ENCODE measurements at places on chromosomes 3 and 15.

GRCh38 chr3:105610473-105610872 is 243.8 kb downstream of the ALCAM start:
- DNase-seq, result no peak

DNA sequence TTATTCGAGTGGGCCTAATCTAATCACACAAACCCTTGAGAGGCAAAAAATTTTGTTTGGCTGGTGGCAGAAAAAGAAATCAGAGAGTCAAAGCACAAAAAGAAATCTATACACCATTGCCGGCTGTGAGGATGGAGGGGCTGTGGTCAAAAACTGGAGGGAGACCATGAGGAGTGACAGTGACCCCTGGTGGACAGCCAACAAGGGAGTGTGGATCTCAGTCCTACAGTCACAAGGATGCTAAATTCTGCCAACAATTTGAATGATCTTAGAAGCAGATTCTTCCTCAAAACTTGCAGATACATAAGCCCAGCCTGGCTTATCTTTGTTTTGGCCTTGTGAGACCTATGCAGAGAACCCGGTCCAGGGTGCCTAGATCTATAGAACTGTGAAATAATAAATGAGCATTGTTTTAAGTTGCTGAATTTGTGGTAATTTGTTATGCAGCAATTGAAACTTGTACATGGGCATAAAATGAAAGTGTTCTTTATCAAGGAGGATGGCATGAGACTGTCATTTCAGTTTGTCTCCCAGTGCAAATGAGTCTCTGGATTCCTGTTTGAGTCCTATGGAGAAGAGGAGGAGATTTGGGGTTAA is 103.0 kb upstream of the ARHGEF26 start:
- DNase-seq, result no peak

DNA sequence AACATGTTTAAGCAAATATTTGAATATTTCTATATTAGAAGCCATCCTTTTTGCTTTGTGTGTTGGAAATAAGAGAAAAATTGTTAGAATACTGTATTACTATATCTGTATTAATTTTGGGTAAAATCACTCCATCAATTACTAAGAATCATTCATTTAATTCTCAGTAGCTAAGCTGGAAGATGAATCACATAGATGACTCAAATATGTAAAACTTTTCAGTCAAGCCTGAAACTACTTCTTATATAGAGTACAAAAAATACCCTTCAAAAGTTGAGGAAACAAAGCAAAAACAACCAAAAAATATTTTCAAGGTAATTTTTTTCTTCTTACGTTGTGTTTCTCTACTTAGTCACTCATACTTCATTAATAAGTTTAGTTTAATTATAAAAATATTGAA is 205.7 kb upstream of the ROBO1 start:
- no peak for DNase-seq

GRCh38 chr3:127083778-127084397 is 101.0 kb downstream of the PLXNA1 start:
- DNase-seq, result no peak

- no peak for DNase-seq
These were observed 385.4 kb upstream of the LRRC3B start for GRCh38 chr3:26237036-26237682.

DNA sequence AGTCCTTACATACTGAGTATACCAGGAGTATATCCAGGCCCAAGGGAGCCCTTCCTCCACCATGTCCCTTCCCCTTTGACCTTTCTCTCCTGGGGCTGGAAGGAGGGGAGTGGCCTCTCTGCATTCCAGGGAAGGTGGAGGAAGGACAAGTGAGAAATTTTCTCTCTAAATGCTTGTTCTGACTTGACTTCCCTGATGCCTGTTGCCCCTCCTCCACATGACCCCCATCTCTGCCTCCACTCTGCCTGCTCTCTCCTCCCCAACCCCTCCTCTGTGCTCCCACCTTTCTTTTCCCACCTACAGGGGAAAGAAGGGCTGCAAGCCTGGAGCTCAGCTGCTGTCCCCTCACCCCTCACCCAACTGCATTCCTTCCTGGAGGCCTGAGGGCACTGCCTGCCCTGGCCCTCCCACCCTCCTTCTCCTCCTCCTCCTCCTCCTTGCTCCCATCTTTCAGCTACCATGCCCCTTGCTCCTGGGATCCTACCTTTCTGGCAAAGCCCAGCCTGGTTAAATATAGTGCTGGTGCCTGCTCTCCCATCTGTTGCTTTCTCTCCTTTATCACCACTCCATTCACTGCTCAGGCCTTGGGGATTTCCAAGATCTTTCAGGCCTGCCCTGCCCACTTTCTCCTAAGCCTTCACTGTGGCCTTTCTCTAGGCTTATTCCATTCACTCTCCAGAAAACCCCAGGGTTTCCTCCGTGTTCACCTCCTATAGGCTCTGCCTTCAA is 8.5 kb upstream of the DAG1 start:
- DNase-seq, result no peak

DNA sequence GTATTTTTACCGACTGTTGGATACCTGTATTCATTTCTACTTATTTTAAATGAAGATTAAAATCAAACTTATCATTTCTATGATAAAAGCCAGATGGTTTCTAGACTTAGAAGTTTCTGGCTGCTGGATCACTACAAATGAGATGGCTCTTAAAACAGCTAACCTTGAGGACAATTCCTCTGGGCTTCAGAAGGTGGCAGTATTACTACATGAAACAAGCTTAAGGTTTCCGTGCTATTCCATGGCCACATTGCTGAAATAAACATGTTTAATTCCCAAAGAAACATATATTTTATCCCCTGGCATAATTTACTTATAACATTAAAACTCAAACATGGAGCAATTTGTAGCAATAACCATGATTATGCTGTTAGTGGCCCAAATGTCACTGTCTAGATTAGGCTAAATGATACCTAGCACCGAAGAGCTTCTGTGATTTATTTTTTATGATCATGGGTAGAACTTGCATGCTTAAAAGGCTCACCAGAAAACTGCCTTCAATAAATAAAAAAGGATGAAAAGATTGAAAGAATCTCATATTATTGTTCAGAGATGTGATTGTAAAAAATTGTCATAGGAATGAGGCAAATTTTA is 204.0 kb upstream of the NANOGP8 start:
- no peak for DNase-seq

DNA sequence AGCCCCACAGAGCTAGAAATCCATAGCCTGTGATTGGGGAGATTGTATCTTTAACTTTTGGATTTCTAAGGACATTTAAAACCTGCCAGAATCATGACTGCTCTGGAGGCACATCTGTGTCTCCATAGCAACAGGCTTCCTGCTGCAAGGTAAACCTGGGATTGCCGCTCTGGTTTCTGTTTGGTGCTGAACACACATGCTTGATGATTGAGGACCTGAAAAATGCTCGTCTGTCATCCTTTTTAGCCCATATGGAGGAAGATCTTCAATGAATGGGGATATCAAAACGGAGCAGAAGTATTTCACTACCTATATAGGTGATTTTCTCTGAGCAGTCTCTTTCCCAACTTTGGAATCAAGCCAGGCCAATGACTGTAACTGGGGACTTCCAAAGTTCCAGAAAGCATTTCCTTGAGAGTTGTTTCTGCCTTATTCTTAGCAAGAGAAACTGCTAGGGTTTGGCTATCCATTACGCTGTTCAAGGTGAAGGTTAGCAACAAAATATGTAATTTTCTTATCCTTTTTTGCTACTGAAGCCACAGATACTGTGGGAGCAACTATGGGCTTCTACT is 96.5 kb upstream of the TNIK start:
- DNase-seq, result no peak

- DNase-seq, result no peak
These were observed 288.7 kb downstream of the ZIC4 start for GRCh38 chr3:147117631-147118030.

DNA sequence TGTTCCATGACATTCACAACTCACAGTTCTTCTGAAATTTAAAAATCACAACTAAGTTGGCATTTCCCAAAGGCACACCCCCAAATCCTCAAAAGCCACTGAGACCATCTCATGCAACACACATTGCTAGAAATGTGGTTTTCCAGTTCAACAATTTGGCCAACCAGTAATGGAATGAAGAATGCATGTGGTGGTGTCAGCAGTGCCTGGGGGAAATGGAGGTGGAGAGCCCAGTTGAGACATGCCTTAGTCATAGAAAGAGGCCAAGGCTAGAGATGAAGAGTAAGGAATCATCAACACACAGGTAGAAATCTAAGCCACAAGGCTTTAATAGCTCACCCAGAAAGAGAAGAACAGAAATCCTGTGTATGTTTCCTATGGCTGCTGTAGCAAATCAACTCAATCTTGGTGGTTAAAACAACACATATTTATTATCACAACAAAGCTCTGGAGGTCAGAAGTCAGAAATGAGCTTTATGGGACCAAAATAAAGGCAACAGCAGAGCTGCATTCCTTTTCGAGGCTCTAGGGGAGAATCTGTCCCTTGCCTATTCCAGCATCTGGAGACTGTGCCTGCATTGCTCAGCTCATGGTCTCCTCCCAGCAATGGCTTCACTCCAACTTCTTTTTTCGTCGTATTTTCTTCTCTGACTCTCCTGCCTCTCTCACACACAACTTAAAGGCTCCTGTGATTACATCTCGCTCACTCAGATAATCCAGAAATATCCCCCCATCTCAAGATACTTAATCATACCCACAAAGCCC is 54.0 kb downstream of the SNTN start:
- DNase-seq, result no peak

DNA sequence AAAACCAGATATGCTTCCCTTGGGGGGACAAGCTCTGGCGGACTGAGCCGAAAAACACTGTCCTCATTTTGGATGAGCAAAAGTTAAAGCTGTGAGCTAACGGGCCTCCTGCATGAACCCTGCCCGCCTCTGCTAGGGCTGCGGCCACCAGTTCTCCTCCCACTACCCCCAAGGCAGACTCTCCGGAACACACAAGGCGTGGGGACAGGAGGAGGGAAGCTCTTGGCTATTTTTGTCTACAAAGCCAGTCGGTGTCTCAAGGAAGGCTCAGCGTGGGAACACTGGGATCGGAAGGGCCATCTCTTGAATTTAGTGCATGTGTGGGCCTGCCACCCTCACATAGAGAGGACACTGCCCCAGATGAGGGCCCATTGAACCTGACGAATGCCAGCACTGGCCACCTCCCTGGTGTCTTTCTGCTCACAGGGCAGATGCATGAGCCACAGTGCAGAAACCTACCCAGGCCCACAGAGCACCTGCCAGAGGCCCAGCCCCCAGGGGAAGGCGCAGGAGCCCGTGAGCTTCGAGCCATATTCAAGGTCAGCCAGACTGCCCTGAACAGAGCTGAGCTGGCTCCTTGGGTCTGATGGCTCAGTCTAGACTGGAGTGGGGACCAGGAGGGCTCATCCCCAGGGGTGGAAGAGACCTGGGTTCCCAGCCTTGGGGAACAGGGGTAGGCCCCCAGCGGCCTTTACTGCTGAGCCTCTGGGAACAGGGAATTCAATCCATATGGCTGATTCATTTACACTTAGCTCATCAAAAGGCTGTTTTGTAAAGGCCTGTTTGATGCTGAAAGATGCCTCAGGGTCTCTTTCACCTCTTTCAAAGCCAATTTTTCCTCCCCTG is 38.3 kb downstream of the HCN4 start:
- no peak for DNase-seq

- no peak for DNase-seq
These were observed 476.0 kb downstream of the OCA2 start for GRCh38 chr15:27623149-27623548.

DNA sequence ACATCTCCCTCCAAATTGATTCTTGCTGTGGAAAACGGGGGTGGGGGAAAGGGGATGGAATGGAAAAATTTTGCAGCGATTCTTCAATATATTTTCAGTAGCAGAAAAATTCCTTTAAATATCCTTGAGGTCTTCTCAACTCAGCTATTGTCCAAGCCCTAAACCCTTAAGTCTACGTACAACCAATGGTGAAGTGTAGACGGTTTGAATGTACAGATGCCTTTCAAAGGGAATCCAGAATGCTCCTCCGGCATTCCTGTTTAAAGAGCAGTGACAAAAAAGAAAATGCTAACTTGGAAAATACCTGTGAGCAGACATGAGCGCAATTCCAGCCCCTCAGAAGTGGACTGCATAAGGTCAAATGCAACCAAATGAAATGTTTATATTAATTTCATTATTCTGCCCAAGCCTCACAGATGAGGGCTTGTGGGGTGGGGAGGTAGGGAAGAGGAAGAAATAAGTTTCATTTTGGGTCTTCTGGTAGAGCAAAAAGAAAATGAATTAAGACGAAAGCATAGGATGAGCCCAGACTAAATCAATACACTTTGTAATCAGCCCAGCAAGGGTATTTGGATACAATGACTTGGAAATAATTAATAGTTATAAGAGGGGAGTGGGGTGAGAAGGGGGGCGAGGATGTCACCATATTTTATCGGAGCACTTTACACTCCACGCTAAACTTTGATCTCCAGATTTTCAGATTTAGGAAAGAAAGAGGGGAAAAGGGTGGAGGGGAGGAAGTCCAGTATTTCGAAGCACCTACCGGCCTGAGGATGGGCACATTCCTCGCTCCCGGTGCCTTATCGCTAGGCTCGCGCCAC is 2.7 kb downstream of the FOXP1 start:
- no peak for DNase-seq

GRCh38 chr3:136624894-136625815 is 127.0 kb downstream of the STAG1 start:
- DNase-seq, result no peak

GRCh38 chr15:78399091-78399490 is 38.9 kb upstream of the IREB2 start:
- no peak for DNase-seq

Measured in activated CD4-positive, CD25-positive, alpha-beta regulatory T cell treated with anti-CD3 and anti-CD28 coated beads, Interleukin-2, amount 50 U/mL, for 72 hours (primary cell).